SK-N-SH treated with all-trans-retinoic acid at 6 μM for 48 hours (cell line): ENCODE measurements at places on chromosomes 5 and 9.
A peak's percentile ranks its signal among the peaks of the same experiment; 100 is the strongest.

DNA sequence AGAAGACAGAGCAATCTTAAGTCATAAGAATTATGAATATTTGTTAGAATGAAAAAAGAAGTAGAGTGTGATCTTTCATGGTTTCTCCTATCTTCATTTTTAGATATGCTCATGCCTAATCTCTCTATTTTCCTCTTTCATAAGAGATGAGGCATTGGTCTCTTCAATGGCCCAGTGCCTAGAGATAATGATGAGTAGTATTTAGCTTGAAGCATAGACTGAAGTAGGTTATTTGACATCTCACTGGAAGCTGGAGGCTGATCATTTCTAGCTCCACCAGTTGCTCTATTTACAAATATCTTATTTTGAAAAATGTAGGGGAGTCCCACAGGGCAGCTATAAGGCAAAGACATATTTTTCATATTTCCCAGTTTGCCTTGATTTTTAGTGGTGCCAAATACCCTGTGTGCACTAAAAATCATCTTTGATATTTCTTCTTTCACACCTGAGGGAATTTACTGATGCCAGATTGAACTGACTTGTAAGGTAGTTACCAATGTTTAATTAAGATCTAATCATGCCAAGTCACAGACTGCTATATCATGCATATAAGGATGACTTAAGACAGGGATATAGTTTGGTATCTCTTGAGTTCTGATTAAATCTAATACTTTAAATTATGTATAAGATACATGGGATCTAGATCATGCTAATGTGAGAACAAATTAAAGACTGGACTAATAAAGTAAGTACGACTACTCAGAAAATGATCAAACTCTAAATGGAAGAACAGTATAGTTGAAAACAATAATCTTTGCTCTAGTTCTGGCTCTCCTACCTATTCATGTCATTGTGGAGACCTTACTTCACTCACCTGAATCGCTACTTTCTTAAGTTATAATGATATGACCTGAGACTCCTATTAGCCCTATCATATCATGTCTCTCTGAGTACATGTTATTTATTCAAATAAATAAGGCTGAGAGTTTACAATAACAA is 108.2 kb upstream of the IFNE start:
- ATAC-seq, result no peak

GRCh38 chr5:36181774-36182173 is 29.9 kb downstream of the SKP2 start:
- no peak for ATAC-seq

- ATAC-seq, result peak; percentile 95
Observed at GRCh38 chr9:120742951-120743416, 28.7 kb upstream of the MEGF9 start.

DNA sequence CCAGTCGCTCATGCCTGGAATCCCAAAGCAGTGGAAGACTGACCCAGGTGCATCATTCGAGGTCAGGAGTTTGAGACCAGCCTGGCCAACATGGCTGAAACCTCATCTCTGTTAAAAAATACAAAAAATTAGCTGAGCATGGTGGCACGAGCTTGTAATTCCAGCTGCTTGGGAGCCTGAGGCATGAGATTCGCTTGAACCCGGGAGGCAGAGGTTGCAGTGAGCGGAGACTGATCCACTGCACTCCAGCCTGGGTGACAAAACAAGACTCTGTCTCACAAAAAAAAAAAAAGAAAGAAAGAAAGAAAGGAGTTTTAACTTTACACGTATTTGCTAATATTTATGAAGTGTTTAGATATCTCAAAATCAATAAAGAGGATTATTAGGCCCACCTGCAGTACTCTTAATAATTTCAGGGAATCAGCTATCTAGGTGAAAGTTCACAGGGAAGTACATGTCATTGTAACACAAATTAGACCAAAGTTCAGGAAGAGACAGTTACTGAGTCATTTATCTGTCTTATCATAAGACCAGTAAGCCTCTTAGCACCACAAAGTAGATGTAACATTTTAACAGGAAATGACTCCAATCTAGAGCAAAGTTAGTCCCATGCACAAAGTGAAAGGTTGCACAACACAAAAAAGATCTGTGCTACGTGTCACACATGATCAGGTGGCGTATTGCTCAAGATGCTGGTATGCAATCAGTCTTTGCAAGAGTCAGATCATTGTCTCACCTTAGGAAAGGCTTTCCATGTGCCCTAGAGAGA is 34.1 kb upstream of the PLIN2 start:
- peak; percentile 87 for ATAC-seq

DNA sequence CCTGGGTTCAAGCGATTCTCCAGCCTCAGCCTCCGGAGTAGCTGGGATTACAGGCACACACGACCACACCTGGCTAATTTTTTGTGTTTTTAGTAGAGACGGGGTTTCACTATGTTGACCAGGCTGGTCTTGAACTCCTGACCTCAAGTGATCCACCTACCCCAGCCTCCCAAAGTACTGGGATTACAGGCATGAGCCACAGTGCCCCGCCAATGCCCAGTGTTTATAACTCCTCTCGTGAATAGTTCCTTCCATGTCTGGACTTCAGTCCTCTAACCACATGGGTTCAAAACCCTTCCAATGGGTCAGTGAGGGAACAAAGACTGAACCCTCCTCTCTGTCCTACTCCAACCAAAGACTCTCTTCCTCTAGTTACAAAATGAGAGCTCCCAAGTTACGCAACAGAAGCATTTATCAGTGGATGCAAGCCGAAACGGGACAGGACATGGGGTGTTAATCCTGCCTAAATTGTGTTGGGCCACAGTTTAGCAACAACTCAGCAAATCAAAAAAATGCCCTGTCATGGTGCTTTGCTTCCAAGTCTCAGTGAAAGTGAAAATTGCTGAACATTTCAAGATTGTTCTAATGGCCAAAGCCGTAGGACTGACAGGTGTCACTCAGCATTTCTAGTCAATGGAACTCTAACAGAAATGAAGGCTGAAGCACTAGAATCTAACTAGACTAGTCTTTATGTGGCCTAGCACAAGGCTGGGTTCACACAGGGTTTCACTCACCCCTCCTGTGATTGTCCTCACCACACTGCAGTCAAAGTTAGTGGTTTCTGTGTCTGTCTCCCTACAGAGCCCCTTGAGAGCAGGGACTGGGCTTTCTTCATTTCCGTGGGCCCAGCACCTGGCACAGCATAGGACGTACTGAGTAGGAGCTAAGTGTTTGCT is 3.2 kb upstream of the TMEM245 start:
- no peak for ATAC-seq

- no peak for ATAC-seq
Observed at GRCh38 chr9:119091074-119091473, 278.2 kb downstream of the BRINP1 start.

DNA sequence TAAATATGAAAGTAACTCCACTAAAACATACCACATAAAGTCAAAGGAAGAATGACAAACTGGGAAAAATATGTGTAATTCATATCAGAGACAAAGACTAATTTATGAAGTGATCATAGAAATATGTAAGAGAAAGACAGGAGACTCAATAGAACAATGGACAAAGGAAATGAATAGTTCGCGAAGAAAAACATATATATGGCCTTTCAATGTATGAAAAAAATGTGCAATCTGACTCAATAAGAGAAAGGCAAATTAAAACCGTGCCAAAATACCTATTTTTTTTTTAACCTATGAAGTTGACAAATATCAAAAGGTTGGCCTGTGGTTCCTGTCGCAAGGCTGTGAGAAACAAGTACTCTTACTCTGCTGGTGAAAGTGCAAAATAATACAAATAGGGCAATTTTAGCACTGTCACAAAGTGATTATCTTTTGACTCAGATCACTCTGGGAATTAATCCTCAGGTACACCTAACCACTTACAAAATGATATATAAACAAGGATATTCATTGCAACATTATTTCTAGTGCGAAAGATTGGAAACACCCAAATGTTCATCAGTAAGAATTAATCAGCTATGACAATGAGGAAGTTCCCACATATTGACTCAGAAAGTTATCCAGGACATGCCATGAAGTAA is 3.7 kb downstream of the C9 start:
- ATAC-seq, result no peak

- no peak for ATAC-seq
Observed at GRCh38 chr5:6805841-6806240, 92.6 kb downstream of the TENT4A start.

DNA sequence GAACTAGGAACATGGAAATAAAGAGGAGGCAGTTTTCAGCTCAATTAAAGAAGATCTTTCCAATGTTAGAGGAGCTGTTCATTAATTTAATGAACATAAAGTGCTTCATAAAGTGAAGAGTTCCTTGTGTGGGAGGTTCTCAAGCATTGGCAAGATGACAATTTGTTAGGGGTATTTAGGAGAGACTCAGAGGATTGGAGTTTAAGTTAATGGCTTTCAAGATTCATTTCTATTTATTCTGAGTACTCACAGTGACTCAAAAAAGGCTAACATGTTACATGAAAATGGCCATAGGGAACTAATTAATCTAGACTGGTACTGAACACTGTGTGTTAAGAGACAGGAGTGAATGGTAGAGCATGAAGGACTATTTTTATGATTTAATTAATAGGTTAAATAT is 55.4 kb upstream of the CDH12 start:
- no peak for ATAC-seq

GRCh38 chr5:67066815-67067214 is 129.8 kb downstream of the CD180 start:
- no peak for ATAC-seq

- ATAC-seq, result no peak
Observed at GRCh38 chr5:11504065-11504885, 400.0 kb downstream of the CTNND2 start.

- no peak for ATAC-seq
Observed at GRCh38 chr9:19940811-19941535, 152.1 kb upstream of the SLC24A2 start.

DNA sequence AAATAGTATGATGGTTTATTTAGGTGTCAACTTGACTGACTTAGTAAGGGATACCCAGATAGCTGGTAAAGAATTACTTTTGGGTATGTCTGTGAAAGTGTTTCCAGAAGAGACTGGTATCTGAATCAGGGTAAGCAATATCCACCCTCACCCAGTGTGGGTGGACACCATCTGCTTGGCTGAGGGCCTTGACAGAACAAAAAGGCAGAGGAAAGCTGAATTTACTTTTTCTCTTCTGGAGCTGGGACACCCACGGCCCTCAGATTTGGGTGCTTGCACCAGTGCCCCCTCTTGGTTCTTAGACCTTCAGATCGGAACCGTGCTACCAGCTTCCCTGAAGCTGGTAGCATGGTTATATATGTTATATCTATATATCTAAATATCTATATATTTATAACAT is 489.5 kb upstream of the MPDZ start:
- no peak for ATAC-seq

GRCh38 chr9:6414247-6414641 is 1.2 kb downstream of the UHRF2 start:
- peak; percentile 72 for ATAC-seq

DNA sequence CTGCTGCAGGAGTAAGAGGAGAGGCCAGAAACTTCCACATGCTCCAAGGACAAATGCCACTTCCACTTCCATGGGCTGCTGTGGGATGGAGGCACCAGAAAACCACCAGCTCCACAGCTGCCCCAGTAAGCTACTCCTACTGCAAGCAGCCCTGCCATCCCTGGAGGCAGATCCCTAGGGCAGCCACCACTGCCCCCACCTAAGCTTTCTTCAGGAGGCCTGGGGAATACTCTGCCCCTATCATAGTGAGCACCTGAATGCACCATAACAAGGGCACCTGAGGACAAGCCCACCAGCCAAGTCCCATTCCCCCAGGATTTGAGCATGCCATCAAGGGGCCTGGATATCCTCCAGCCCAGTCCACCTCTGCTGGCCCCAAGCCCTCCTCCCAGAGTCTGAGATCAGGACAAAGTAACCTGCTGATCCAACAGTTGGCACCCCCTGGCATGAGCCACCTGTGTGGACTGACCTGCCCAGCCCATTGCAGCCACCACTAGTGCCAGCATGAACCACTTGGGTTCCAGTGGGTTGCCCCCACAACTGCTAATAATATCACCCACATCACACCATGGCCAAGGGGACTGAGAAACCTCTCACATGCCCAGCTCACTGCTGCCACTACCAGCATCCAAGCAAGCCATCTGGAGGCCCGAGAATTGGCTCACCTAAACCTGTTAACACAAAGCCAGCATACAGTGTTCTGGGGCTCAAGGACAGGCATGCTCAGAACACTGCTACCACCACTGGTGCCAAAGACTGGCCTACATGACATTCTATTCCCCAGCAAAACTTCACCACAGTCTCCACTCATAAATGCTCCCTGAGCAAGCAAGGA is 480.1 kb downstream of the CDH12 start:
- ATAC-seq, result no peak

- ATAC-seq, result no peak
Observed at GRCh38 chr5:172141949-172142319, 46.1 kb downstream of the STK10 start.

GRCh38 chr9:87973730-87974292 is 522 bp downstream of the CDK20 start:
- ATAC-seq, result peak; percentile 33

DNA sequence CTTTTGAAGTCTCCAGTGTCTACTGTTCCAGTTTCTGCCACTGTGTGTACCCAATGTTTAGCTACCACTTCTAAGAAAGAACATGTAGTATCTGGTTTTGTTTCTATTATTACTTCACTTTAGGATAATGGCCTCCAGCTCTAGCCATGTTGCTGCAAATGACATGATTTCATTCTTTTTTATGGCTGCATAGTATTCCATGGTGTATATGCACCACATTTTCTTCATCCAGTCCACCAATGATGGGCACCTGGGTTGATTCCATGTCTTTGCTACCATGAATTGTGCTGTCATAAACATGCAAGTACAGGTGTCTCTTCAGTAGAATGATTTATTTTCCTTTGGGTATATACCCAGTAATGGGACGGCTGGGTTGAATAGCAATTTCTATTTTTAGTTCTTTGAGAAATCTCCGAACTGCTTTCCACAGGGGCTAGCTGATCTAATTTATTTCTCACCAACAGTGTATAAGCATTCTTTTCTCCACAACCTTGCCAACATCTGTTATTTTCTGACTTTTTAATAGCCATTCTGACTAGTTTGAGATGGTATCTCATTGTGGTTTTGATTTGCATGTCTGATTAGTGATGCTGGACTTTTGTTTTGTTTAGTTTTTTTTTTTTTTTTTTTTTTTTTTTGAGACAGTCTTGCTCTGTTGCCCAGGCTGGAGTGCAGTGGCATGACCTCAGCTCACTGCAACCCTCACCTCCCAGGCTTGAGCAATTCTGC is 68.9 kb downstream of the WDR41 start:
- no peak; the same call in 2 of the 3 replicates for ATAC-seq

DNA sequence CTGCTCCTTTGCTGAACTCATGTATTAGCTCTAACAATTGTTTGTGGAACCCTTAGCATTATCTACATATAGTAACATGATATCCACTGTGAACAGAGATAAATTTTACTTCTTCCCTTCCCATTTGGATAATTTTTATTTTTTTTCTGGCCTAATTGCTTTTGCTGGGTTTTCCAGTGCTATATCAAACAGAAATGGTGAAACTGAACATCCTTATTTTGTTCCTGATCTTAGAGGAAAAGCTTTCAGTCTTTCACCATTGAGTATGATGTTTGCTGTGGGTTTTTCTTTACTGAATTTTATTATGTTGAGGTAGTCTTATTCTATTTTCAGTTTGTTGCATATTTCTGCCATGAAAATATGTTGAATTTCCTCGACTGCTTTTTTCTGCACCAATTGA is 44.8 kb upstream of the STARD4 start:
- ATAC-seq, result no peak

- ATAC-seq, result peak; percentile 35; the same call in 2 of the 3 replicates
Observed at GRCh38 chr5:75037106-75037505, 15.3 kb downstream of the GCNT4 start.

- ATAC-seq, result no peak
Observed at GRCh38 chr9:137140151-137141012, 1.4 kb downstream of the GRIN1 start.
